ENCODE measurements at places on chromosomes 1 and 21.

GRCh38 chr1:178639326-178639725 lies 85.7 kb upstream of the RALGPS2 start:
- no peak for DNase-seq

DNA sequence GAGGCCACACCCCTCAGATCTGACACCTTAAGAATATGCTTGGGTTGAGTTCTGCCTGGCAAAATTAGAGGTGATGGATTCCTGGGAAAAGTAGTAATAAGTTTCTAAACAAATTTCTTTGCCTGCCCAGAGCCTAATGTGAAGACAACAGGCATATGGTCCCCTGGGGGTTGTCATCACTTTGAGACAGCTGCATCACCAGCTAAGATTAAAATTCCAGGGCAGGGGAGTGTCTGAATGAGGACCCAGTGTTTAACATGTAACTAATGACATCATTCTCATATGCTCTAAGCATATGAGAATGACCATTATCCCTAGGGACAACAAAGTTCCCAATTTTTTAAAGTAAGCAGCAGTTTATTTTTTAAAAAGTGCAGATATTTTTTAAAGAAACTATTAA lies 432.2 kb downstream of the PCP4 start:
- DNase-seq: no peak

DNA sequence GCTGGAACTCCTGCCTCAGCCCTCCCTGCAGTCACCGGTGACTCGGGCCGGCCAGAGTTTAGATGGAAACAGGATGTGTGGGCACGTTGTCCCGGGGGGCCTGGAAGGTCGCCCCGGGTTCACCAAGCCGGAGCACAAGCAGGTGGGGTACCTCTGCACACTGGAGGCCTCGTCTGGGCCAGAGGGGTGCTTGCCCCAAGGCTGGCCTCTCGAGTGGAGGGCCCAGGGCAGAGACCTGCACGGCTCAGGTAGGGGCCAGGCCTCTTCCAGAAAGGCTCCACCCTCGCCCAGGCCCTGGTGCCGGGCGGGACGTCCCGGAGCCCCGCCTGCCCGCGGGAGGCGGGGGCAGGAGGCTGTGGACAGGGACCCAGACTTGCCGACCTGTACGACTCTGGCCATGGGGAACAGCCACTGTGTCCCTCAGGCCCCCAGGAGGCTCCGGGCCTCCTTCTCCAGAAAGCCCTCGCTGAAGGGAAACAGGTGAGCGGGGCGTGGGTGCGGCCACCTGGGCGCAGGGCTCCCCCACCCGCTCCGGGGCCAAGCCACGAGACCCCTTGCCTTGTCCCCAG lies at the start of gene PLEKHN1:
Gene PLEKHN1, plus strand, starts transcription at position 348 of the 569 bp plus-strand sequence. Its CDS starts 50 bp downstream, at position 398.
- peak; percentile 72 for DNase-seq

GRCh38 chr1:94866164-94866807 lies 46.1 kb downstream of the SLC44A3 start:
- DNase-seq: no peak

- DNase-seq: peak; percentile 94
These were observed 17.6 kb downstream of the GALNT2 start for GRCh38 chr1:230084408-230085177.
